ENCODE measurements at places on chromosomes 4 and X. TPM values are rescaled to one million over a fixed set of nuclear protein-coding genes. Genes with fewer than 3 reads are reported as not detected.

The SLC34A2 gene
- total RNA-seq, result not detected

- H3K36me3 ChIP-seq, result no peaks in the 10 kb centered on the region
- H3K4me3 ChIP-seq, result no peak overlapping the region
- DNase-seq, result no peak
- no peaks in the 10 kb centered on the region for H3K27me3 ChIP-seq
These were observed 244.3 kb downstream of the GPAT3 start for GRCh38 chr4:83780053-83780733.

DNA sequence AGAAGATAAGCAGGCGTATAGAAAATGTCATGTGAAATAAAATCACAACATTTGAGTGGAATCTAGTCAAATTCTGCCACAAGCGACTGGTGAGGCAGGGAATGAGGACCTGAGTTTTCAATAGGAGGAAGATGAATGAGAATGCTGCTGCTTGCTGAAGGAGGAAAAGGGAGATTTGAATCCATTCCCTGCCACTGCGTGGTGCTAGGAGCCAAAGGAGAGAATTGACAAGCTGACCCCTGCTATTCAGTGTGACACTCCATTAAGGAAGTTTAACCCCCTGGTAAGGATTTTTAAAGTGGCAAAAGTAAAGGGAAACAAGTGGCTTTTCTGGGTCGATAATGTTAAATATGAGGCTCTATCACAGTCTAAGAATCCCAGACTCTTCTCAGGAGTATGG lies 314.0 kb downstream of the NAF1 start:
- no peaks in the 10 kb centered on the region for H3K36me3 ChIP-seq
- no peak overlapping the region for H3K27ac ChIP-seq
- no peaks in the 10 kb centered on the region for H3K27me3 ChIP-seq
- DNase-seq, result no peak
- H3K4me3 ChIP-seq, result no peak overlapping the region
- no peaks in the 10 kb centered on the region for H3K4me1 ChIP-seq

- no peaks in the 10 kb centered on the region for H3K4me1 ChIP-seq
- no peaks in the 10 kb centered on the region for H3K36me3 ChIP-seq
- H3K27ac ChIP-seq, result no peak overlapping the region
- H3K4me3 ChIP-seq, result no peak overlapping the region
- DNase-seq, result no peak
These were observed 79.8 kb upstream of the ADGRA3 start for GRCh38 chr4:22595684-22596083.

DNA sequence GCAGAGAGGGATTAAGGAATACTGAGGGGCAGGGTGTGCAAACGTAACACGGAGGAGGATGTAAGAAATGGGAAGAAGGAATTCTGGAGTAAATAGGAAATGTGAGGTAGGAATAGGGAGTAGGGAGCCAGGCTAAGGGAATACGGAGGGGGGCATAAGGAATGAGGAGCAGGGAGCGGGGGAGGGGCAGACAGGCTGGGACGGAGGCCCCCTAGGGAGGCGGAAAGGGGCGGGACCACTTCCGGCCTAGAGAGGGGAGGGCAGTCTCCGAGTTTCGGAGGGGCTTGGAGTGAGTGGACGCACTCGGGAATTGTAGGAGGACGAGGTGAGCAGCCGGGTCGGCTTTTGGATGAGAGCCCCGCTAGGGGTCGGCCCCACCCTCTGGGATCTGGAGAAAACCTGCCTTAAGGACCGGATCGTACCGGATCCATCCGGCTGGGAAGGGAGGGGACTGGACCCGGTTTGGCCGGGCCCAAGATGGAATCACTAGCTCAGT lies 612 bp downstream of the MAGED2 start:
- peaks cover 21% of the 10 kb centered on the region for H3K4me1 ChIP-seq
- DNase-seq, result peak; percentile 57
- peaks cover 6% of the 10 kb centered on the region for H3K27me3 ChIP-seq
- H3K36me3 ChIP-seq, result peaks cover 21% of the 10 kb centered on the region

- no peaks in the 10 kb centered on the region for H3K27me3 ChIP-seq
- no peak overlapping the region for H3K27ac ChIP-seq
- H3K4me1 ChIP-seq, result peaks cover 12% of the 10 kb centered on the region
- no peak overlapping the region for H3K4me3 ChIP-seq
- no peak for DNase-seq
These were observed 197.1 kb downstream of the SLC7A11 start for GRCh38 chr4:138045036-138045435.
